ENCODE measurements at places on chromosomes 6 and 20. TPM values are rescaled to one million over a fixed set of nuclear protein-coding genes. Genes with fewer than 3 reads are reported as not detected.

- peak; percentile 13 for DNase-seq
These were observed 9.4 kb downstream of the CDK5RAP1 start for GRCh38 chr20:33391722-33392415.

- DNase-seq, result no peak
These were observed 1.6 kb downstream of the BEND6 start for GRCh38 chr6:56956491-56956890.

GRCh38 chr20:5402903-5403531 is 86.3 kb upstream of the PROKR2 start:
- DNase-seq, result no peak

ASIP gene
- not detected for total RNA-seq

GRCh38 chr6:93787841-93788240 is 368.5 kb upstream of the EPHA7 start:
- no peak for DNase-seq

Data from kidney (tissue), 22 donors.